H9 (cell line): ENCODE measurements at places on chromosomes 7 and 10.
A peak's percentile ranks its signal among the peaks of the same experiment; 100 is the strongest.

DNA sequence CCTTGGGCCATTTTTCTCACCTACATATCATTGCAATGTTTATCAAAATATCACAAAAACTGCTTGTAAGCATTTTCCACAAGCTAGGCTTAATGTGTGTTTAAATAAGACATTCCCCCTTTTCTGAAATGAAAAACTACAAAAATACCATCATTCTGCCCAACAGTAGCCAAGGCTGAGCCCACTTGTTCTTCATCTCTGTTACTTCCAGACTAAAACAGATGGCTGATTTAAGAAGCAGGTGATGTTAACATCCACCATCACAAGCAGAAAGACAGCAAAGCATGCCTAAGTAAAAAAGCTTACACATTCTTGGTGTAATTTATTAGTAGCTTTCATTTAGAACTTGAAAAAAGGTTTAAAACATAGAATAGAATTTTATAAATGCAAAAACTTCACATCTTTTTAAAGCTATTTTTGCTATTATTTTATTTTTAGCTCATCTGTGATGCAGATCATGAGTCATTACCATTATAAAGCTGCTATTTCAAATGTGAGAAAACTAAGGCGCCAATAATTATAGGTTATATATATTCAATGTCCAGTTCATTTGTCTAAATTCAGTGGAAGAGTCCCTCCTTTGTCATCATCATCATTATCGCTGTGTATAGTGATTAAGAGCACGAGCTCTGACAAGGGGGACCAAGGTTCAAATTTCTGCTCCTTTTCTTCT is 109.4 kb downstream of the RELN start:
- DNase-seq = no peak

DNA sequence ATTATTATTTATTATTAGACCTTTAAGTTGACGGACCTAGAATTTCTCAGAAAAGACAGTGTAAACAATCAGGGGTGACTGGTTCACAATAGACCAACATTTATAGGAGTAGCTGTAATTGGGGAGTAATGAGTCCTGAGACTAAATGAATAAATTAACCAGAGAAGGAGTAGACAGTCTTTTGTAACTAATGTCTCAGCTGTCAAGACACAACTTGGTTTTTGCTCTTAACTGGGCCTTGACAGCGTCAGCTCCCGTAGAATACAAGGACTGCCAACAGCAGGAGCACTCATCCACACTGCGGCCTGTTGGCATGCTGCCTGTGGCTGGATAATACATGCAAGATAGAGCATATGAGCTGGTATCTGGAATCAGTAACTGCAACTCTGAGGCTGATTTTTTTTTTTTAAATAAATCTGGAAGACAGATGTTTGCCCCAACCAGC is 123.9 kb downstream of the CACNA2D1 start:
- no peak for DNase-seq

DNA sequence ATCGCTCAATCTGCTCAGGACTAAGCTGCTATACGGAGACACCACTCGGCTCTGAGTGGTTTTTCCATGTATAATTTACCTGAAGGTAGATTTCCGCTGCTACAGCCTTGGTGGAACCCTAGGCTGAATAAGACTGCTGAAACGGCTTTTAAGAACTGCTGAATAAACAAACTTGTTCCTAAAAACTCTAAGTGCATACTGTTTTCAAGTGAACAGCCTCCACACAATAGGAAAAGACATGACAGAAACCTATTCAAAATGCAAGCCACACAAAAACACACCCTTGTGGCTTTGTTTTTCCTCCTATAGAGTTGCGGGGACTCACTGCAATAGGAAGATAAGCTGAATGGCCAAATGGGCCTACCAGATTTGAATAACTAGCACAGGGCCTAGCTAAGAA is 117.2 kb downstream of the UBE2H start:
- no peak for DNase-seq

GRCh38 chr10:25522946-25523608 is 348.3 kb downstream of the GPR158 start:
- peak; percentile 81 for DNase-seq

DNA sequence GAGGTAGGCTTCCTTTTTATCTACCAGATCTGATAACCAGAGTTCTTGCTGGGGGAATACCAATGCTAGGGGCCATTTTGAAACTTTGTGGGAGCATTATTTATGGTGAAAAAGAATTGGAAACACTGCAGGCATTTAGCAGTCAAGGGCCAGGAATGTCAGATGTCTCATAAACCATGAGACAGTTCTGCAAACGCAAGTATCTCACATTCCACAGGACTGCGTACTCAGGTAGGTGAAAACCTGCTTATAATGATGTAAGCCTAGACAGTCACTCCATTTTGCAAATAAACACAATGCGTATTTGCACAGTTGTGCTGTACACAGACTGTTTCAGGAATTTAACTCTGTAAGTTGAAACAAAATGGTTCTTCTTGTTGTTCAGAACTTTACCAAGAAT is 33.9 kb downstream of the ECHDC3 start:
- no peak for DNase-seq

- no peak for DNase-seq
These were observed 205.7 kb downstream of the PARD3 start for GRCh38 chr10:34609287-34609940.

GRCh38 chr10:6269432-6269831 is 66.7 kb downstream of the PFKFB3 start:
- no peak for DNase-seq

DNA sequence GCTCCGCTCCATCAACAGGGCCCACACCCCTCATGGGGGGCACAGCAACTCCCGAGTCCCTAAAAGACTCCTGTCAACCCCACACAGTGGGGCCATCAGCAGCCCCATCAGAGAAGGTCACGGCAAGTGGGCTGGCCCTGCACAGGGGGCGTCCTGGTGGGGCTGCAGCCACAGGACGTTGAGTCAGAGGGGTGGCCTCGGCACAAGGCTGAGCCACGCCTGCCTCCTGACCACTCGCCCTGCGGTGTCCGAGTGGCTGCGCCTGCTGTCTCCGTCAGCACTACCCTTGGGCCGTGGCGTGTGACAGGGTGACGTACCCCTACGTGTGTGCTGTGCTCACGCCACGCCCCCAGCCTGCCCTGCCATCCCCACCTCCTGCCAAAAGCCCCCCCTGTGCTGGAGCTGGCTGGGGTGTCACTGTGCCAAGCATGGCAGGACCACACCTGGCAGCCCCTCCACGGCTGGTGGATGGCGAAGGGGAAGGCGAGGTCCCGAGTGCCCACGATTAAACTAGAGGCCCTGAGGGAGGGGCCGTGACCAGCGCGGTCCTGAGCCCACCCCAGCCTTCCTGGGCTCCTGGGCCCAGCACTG is 26.0 kb upstream of the NKX6-2 start:
- no peak for DNase-seq

GRCh38 chr10:62715383-62715782 is 89.1 kb upstream of the ADO start:
- DNase-seq = no peak

GRCh38 chr7:68015122-68015977 is 1018.7 kb downstream of the TYW1 start:
- DNase-seq = peak; percentile 36

GRCh38 chr7:1030444-1031070 is 13.8 kb upstream of the GPR146 start:
- no peak for DNase-seq

GRCh38 chr7:22373911-22374310 is 17.0 kb upstream of the RAPGEF5 start:
- no peak for DNase-seq

DNA sequence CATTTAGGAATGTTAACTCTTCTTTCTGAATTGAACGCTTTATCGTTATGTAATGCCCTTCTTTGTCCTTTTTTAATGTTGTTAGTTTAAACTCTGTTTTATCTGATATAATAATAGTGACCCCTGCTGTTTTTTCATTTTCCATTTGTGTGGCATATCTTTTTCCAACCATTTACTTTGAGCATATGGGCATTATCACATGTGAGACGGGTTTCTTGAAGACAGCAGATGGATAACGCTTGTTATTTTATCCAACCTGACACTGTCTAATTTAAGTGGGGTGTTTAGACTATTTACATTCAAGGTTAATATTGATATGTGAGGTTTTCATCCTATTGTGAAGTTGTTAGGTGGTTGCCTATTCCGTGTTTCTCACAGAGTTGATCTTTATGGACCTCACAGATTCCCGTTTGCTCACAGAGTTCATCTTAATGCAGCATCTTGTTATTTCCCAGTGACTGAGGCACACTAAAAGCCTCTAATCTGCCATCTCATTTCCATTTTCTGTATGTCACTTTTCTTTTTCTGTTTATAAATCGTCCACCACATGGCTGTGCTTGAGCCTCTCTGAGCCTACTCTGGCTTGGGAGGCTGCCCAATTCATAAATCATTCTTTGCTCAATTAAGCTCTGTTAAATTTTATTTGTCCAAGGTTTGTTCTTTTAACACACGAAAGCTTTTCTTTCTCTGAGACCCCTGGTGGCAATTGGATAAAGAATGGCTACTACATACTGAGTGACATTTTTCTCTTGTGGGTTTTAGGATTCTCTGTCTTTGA is 286.2 kb downstream of the HTR7 start:
- no peak for DNase-seq

GRCh38 chr10:113823389-113823788 is 30.5 kb downstream of the DCLRE1A start:
- DNase-seq = no peak

DNA sequence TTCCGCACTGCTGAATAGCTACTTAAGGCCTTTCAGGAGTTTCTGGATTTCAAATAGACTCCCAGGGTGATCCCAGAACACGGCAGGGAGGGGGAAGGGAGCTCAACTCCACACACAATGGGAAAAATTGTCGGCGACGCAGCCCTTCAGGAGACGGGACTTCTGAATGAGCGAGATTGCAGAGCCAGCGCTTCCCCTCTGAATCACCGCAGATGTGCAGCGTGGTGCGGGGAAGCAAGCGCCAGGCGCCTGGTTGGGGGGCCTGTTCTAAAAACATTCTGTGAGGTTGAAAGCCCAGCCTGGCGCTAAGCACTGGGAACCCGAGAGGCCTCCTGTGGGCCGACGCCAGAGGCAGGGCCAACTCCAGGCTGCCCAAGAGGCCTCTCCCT is 163.3 kb downstream of the MAD1L1 start:
- DNase-seq = no peak

GRCh38 chr7:121753944-121754343 is 119.0 kb upstream of the PTPRZ1 start:
- DNase-seq = no peak

DNA sequence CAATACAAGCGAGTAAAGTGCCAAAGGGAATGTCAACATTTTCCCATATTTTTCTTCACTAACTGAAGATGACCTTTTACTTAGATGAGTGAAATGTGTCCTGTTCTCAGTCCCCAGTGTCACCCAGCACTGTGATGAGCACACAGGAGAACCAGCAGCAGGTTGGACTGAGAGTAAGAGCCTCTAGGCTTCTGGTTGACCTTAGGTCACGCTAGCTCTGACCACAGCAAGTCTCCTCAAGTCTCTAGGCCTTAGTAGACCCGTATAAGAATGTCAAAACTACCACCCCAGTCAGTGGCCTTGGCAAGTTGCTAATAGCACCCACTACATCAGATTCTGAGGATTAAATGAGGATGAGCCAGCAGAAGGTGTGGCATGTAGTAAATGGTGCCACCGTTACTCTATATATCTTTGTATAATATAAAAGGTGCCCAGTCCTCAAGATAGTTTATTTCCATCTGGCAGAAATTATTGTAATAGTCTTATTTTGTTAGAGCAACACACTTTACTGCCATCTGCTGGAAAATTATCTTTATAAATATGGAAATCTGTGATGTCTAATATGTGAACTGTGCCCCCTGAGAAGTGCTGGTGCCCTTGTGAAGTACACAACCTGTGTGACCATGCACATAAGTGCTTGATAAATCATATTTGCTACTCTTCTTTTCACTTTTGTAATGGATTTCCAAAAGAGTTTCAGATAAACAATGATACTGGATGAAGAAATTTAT is 75.7 kb downstream of the SPAG6 start:
- DNase-seq = no peak

DNA sequence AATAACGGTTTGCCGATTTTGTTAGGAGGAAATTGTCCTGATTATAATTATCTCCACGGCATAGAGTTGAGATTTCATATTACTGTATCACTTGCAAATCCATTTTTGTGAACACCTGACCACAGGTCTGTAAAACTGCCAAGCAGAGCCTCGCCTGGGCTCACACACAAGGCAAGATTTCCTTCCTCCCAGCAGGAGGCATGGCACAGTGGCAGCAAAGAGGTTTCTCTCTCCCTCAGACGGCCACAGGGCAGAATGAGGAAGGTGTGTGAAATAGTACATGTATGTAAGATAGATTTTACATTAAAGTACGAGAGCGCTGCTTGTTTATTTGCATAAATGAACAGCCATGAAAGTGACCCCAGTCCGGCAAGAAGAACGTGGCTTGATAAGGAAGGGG is 130.1 kb downstream of the CELF2 start:
- DNase-seq = no peak

GRCh38 chr10:14608381-14609001 is 166.2 kb downstream of the FAM107B start:
- DNase-seq = no peak

DNA sequence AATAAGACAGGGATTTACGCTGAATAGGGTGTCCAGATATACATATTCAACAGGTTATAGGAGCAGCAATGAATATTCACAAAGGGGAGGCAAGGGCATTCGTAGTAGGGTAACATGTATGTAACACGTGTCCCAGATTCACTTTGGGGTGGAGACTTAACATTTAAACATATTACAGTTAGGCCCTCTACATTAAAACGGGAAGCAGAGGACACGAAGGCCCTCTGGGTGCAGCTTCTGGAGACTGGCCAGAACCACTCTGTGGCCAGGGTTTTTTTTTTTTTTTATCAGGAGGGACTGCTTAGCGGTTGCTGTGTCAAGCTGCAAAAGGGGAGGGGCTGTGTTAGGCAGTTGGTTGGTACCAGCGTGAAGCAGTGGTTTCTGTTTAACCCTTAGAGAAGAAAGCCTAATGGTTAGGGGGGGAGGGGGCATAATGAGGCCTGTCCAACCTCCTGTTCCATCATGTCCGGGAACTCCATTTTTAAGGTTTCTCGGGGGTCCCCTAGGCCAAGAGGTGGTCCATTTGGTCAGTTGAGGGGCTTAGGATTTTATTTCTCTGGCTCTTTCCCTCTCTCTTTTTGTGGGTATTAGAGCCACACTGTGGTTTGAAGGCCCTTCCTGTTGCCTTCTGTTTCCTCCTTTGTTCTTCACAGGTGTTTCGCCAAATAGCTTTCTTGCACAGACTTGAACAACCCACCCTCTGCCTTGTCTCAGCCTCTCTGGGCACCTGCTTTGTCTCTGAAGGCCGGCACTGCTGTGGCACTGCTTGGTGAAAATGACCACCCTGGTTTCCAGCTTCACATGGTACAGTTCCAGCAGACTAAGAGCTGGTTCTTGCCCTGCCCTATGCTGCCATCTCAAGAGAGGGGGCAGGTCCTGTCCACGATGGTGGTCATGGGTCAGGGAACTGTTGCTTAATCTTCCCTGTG is 26.4 kb downstream of the PRF1 start:
- no peak for DNase-seq

DNA sequence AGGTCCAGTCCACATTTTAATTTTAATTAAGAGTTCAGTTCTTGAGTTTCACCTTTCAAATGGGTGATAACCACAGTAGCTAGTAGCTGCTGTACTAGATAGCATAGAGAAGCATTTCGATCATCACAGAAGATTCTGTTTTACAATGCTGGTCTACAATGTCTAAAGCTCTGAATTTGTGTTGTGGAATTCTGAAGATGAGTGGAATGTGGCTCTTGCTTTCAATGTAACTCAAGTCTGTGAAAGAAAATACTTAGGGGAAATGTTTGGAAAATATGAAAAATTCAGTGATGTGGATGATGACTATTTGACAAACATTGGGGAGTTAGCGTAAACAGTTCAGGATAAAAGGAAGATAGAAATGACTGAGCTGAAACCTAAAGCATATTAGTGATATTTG is 139.4 kb downstream of the GNAT3 start:
- DNase-seq = no peak
